ENCODE measurements at places on chromosomes 4 and X. TPM values are rescaled to one million over a fixed set of nuclear protein-coding genes. Genes with fewer than 3 reads are reported as not detected.

GRCh38 chr4:6674500-6675149 lies 19.1 kb upstream of the S100P start:
- no peaks in the 10 kb centered on the region for H3K27me3 ChIP-seq
- peak; percentile 71 for DNase-seq
- H3K36me3 ChIP-seq = peaks cover 54% of the 10 kb centered on the region

The LINC00632 gene
- 16.9 TPM for total RNA-seq

- H3K4me1 ChIP-seq = peaks cover 12% of the 10 kb centered on the region
- H3K27ac ChIP-seq = peak overlapping the region; percentile 88
- no peak overlapping the region for H3K4me3 ChIP-seq
- no peaks in the 10 kb centered on the region for H3K36me3 ChIP-seq
- no peaks in the 10 kb centered on the region for H3K27me3 ChIP-seq
These were observed 220.7 kb downstream of the ANTXR2 start for GRCh38 chr4:79852305-79852730.

GRCh38 chrX:119082278-119082677 lies 9.5 kb downstream of the CT47C1 start:
- no peak for DNase-seq
- H3K4me3 ChIP-seq = no peak overlapping the region
- peaks cover 74% of the 10 kb centered on the region for H3K27me3 ChIP-seq
- no peak overlapping the region for H3K27ac ChIP-seq

DNA sequence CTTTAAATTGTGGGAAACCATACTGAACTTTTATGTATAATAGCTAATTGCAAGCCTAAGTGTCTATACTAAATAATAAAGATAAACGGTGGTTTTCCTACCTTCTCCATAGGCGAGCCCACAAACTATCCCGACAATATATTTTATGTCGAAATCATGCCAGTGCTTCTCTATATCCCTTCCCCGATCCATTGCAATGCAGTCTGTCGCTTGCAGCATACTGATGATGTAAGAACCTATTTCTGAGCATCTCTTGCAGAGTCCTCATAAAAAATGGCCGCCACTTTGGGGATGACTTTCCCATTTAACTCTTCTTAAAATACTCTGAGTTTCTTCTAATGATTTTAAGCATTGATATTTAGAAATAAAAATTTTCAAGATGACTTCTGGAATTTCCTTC lies 58.1 kb upstream of the TLR3 start:
- H3K36me3 ChIP-seq = peaks cover 6% of the 10 kb centered on the region
- H3K27ac ChIP-seq = no peak overlapping the region
- no peaks in the 10 kb centered on the region for H3K27me3 ChIP-seq
- no peak for DNase-seq

DNA sequence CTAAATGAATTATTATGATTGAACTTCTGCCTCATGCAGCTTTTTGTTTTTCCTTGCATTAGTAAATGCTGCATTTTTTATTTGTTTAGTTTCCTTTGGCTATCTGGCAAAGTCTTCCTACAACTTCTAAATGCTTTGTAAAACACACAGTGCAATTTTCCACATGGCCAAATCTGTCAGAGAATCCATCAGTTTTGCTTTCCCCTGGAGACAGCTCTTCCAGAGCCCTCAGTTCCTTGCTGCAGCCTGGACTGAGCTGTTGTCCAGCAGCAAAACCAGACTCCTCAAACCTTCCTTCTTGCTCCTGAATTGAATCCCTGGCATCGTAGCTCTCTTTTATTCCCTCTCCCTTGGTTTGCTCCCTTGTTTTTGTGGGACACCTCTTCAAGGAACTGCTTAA lies 42.6 kb downstream of the MED28 start:
- no peaks in the 10 kb centered on the region for H3K4me1 ChIP-seq
- H3K27ac ChIP-seq = no peak overlapping the region
- no peaks in the 10 kb centered on the region for H3K27me3 ChIP-seq
- no peaks in the 10 kb centered on the region for H3K36me3 ChIP-seq
- H3K4me3 ChIP-seq = no peak overlapping the region

The MAGEA2 gene
- not detected for total RNA-seq
